GM19239 (cell line): ENCODE measurements at places on chromosomes 13 and 19.

DNA sequence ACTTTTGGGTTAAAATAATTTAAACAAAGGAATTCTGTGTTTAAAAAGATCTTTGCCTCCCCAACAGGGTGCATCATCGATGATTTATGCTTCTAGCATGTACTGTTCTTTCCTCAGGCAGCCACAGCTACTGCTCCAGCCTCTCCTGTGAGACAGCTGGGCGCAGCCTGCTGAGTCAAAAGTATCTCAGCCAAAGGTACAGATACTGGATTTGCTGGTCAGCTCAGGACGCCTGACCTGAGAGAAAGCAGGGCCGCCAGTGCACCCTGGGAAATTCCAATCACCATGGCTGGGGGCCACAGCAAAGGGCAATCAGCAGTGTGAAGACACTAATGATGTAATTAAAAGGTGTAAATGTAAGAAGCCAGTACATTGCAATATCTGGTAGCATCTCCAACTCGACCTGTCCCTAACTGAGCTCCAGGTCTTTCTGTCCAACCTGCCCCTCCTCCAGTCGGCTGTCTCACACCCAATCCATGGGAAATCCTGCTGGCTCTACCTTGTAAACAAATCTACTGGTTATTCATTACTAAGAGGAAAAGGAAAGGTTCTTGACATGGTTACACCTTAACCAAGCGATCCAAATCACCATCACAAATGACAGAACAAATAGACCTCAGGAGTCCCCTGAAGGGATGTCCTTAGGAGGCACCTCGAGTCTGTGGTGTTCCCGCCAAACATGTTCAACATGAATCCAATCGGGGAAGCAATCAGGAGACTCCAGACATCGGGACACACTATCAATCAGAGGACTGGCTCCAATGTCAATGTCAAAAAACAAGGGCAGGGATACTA, 7.3 kb downstream of the OPA3 start:
- DNase-seq: no peak

DNA sequence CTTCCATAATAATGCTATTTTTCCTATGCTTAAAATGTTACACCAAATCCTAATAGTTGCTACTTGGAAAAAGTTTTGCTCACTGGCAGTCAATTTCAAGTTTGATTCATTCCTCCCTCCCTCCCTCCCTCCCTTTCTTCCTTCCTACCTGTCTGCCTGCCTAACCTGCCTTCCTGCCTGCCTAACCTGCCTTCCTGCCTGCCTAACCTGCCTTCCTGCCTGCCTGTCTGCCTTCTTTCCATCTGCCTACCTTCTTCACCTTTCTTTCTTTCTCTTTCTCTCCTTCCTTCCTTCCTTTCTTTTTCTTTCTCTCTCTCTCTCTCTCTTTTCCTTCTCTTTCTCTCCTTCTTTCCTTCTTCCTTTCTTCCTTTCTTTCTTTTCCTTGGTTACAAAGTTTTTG, 418.7 kb downstream of the PCDH9 start:
- DNase-seq: no peak

DNA sequence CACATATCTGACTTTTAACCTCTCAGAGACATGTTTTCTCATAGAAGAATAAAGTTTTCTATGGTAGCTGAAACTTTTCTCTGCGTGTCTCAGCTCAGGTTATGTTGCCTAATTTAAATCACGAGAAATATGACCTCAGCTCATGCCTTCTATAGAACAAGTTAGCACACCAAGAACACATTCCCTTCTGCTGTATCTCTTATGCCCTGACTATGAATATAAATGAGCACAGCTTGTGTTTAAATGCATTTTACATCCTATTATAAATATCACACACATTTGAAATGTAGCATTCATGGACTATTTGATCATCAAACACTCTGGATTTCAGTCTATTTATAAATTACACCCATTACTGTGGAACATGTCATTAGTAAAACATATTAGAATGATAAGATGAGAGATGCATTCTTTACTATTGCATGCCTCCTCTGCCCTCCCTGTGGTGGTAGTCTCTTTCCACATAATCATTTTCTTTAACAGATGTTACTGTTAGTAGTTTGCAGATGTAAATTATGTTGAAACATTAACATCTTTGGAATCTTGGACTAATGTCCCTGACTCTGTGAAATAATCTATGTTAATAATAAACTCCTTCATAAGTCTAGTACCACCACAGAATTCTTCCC, 2044.9 kb upstream of the PCDH20 start:
- DNase-seq: no peak

DNA sequence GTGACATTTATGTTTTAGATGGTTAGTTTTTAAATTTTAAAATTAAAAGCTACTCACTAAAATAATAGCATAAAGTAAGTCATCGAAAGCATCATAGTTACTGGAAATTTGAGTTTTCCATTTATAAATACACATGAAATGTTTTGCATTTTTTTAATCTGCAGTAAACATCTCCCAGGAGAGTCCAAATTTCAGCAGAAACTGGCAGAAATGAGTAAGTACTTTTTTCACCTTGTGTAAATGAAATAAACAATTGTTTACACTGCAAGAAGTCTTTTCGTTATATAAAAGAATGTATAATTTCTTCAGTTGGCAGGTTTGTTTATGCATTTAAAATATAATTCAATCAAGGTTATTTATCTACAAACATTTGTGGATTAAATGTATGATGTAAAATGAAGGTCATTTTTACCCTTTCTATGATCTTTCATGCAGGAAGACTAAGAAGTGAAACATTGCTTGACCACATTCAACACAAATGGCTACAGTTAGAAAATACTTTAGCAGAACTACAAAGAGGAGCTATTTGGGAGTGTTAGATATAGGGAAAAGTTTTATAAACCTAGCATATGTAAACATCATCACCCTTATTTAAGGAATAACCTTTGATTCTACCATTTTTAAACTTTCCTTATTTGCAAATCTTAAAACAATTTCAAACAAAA, 55.6 kb downstream of the RCBTB2 start:
- no peak for DNase-seq

DNA sequence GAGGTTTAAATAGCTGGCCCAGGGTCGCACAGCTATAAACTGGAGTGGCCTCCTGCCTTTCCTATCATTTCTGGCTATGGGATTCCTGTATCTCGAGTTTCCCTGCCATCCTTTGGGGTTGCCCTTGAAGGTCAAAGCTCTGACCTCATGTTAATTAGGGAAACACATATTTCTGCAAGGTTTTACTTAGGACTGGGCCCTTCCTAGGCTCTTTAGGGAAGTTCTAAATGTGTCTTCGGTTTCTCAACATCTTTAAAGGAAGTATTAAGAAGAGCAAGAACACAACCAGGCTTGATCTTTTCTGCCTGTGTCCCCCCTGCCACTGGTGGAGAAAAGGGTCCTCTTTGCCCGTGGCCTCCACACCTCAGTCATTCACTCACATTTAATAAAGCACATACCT, 10.8 kb downstream of the LCP1 start:
- DNase-seq: no peak

DNA sequence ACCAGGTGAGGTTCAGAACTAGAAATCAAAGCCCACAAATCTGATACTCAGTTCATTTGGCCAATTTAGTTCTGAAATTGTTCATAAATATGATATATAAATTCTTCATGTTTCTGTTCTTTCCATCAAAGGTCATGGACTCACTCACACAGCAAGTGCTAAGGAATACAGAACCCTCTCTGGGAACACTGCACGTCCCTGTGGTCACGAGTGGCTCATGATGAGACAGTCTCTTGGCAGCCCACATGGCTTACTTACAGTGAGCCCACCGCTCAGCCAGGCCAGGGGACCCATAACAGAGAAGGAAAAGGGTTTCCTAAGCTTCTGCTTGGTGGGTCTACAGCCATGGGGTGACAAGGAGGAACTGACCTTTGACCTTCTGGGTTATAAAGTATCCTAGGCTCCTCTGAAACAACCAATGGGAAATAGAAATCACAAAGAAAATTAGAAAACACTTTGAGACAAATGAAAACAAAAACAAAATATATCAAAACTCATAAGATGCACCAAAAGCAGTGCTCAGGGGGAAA, 67.4 kb downstream of the CDADC1 start:
- DNase-seq: no peak

- no peak for DNase-seq
Observed at GRCh38 chr13:101211261-101211660, 205.0 kb downstream of the NALCN start.

DNA sequence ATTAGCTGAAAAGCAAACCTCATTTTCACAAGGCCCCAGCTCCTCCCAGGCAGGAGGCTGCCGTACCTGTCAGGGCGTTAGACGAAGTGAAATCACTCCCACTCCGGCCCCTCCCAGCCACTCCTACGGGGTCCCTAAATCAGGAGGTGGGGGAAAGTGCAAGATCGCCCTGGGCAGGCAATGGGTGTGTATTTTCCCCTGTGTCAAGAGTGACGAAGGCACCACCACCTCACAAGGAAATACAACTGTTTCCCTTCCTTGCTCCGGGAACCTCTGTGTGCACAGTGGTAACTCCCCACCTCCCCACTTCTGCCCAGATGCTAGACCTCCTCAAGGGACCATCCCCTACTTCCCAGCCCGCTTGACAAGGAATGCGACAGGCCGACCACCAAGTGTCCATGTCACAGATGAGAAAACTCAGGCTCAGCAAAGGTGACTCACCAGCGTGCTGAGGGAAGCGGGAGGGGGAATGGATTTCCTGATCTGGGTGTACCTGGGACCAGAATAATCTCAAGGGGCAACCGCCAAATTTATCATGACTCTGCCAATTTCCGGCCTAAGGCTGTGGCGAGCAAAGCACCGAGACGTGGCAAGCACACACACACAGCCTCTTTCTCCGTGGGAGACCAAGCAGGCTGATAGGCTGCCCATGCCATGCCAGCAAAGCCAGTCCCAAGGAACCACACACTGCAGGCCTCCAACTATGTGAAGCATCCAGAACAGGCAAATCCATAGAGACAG, 7.3 kb downstream of the PPP6R1 start:
- DNase-seq: no peak

- no peak for DNase-seq
Observed at GRCh38 chr13:20714161-20714560, 10.7 kb downstream of the IL17D start.

GRCh38 chr13:111925146-111925875, 141.6 kb upstream of the SOX1 start:
- DNase-seq: no peak

DNA sequence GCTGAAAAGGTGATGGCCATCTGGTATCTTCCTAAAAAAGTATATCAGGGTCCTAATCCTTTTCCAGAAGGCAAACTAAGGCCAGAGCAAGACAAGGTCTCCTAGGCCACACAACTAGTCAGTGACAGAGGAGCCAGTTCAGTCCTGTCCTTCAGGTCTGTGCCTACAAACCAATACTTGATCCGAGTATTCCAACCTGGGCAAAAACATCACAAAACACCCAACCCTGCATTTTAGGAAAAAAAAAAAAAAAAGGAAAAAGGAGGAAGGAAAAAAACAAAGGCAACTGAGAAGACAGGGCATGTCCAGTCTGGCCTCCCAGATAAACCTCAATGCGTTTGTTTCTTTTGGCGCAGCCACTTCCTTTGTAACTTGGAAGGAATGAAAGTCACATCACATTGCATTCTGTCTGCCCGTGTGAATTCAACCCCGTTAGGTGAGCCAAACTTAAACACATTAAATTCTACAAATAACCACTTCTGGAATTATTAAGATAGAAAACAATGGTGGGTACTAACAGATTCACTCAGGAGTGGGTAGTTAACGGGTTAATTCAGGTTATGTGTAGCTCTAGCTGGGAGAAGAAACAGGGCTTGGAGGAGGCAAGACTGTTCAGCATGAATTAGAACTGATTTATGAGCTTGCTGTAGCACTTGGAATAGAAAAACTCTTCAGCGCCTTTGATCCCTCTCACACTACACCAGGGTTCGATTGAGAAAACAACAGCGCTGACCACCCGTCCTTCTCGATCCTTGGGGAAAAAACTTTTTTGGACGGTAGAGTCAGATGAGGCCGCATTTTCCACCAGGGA, 43.0 kb upstream of the HNRNPA1L2 start:
- no peak for DNase-seq

- no peak for DNase-seq
Observed at GRCh38 chr13:110458594-110459365, 102.7 kb downstream of the RAB20 start.

DNA sequence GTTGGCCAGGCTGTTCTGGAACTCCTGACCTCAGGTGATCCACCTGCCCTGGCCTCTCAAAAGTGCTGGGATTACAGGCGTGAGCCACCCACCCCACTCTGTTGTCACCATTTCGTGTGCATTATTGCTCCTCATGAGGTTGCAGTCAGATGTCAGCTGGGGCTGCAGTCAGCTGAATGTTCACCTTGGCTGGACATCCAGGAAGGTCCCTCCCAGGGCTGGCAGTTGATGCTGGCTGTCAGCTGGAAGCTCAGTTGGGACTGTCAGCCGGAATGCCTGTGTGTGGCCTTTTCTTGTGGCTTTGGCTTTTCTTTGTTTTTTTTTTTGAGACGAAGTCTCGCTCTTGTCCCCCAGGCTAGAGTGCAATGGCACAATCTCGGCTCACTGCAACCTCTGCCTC, 6.6 kb downstream of the MEGF8 start:
- DNase-seq: no peak

DNA sequence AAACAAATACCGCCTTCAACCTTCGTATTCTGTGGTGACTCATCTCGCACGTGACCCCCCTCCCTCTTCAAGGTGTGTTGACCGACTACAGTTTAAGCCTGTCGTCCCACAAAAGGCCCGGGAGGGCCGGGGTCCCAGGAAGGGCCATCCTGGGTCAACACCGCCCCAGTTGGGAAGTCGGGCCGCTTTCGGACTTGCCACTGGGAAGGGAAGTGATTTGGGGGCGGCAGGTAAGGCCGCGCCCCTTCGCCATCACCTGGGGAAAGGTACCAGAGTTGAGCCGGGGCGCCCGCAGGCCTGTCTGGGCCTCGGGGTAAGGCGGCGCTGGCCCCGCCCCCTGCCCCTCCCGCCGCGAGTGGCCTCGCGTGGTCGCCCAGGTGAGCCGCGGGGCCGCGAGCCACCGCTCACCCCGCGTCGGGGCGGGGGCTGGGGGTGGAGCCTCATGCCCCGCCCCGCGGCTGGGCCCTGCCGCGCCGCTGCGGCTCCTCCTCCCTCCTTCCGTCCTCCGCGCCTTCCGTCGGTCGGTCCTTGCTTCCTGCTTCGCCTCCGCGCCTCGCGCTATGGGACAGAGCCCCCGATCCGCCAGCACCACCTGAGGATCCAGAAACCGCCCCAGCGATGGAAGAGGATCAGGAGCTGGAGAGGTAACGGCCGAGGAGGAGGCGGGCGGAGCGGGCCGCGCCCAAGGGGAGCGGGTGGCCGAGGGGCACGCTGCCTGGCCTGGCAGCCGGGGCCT, at the start of gene POLR1D:
TSS of gene POLR1D (plus strand) at position 527 of the 736 bp plus-strand sequence. CDS start at position 619, 92 bp downstream.
- peak; percentile 62 for DNase-seq

DNA sequence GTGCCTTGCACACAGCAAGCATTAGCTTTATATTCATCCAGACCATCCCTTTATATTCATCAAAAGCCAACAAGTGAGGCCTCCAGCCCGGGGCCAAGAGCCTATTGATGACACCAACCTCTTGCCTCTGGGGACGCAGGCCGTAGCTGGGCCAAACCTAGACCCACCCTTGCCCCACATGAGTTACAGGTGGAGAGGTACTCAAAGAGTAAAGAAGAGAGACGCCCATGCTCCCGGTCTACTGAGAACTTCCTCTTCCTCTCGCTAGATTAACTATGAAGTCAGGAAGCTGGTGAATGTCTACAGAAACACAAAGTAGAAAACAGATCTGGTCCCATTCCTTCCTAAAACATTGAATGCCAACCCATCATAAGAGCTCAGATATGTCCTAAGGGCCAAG, 3.8 kb upstream of the MLNR start:
- DNase-seq: no peak

- no peak for DNase-seq
Observed at GRCh38 chr19:32223595-32224370, 121.6 kb upstream of the ZNF507 start.
